Activated T-cell treated with anti-CD3 and anti-CD28 coated beads for 48 hours (primary cell): ENCODE measurements at places on chromosomes 6 and 20.

DNA sequence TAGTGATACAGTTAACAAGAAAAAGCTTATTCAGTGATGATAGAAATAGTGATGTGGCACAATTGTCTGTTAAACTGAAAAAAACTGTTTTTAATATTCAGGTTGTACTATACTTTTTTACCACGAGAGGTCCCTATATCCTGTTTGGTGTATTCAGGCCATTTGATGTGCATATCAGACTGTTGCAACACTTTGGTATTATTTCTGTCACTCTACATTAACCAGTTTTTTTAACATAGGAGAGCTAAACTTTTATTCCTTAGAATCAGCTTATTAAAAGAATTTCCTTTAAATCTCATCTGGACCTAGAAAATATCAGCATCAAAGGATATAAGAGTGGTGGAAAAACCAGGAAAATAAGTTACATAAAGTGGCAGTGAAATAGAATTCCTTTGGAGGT is 36.8 kb downstream of the TSPYL4 start:
- DNase-seq = no peak

- DNase-seq = no peak
These were observed 3.2 kb downstream of the CUTA start for GRCh38 chr6:33414592-33415271.

DNA sequence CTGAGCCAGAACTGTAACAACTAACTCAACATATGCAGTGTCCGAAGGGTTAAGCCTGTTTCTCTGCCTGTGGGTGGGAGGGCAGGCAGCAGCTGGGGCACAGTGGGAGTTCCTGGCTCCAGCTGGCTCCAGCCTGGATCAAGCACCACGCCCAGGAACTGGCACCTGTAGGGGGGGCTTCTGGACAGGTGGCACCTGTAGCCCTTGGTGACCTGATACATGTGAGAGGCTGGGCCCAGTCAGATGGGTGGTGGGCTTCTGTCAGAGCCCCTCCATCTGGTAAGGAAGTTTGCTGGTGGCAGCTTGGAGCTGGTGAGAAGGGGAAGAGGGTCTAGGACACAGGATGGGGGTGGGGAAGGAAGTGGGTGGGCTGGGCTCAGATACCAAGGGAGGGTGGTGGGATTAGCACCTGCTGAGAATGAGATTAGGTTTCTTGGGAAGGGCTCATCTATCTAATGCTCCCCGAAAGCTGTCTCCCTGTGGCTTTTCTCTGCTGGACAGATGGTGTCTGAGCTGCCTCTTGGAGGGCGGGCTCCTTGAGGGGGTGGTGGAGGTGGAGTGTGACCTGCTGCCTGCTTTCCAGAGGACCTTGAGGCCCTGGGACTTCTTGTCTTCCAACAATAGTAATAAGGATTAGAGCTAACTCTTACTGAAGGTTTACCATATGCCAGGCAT is 28.5 kb downstream of the BCL2L1 start:
- DNase-seq = no peak

- DNase-seq = no peak
These were observed 53.0 kb downstream of the FARS2 start for GRCh38 chr6:5314191-5314865.

DNA sequence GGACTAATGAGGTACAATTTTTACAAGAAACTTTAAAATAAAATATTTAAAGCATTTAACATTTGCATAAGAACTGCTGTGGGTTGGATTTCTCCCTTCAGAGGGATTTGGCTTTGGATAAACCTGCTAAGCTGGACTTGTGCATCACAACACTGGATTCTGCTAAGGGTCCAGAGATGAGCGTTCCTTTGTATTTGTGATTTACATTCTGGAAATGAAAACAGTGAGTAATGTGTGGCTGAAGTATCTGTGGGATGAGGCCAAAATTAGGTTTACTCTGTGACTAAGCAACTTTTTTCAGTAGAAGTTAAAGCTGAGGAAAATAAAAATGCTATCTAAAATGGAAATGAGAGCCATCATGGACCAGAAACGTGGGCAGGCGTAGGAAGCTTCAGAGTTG is 494.3 kb downstream of the EPM2A start:
- no peak for DNase-seq

GRCh38 chr20:24620937-24621519 is 151.6 kb downstream of the SYNDIG1 start:
- DNase-seq = no peak
